ENCODE measurements at places on chromosomes 2 and 18.
A peak's percentile ranks its signal among the peaks of the same experiment; 100 is the strongest.

- DNase-seq, result no peak
These were observed 17.7 kb upstream of the MAL start for GRCh38 chr2:95007822-95008221.

GRCh38 chr18:74382481-74383017 is 66.9 kb downstream of the C18orf63 start:
- DNase-seq, result no peak

DNA sequence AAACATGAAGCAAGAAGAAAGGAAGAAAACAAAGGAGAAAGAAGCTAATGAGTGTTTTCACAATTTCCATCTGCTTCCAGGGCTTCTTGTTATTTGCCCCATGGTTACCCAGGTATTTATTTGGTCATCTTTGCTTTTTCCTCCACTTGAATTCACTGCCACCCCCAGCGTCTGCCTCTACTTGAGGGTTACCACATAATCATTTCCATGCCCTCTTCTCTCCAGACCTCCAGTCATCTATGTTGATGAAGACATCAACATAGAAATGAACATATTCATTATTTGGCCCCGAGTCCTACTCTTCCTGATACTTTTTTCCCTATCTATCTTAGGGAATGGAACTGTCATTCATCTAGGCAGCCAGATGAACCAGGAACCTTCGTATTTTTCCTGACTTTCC is 133.6 kb upstream of the CAVIN2 start:
- DNase-seq, result no peak

- peak; percentile 67 for DNase-seq
These were observed 32.9 kb downstream of the EPAS1 start for GRCh38 chr2:46329803-46330775.

DNA sequence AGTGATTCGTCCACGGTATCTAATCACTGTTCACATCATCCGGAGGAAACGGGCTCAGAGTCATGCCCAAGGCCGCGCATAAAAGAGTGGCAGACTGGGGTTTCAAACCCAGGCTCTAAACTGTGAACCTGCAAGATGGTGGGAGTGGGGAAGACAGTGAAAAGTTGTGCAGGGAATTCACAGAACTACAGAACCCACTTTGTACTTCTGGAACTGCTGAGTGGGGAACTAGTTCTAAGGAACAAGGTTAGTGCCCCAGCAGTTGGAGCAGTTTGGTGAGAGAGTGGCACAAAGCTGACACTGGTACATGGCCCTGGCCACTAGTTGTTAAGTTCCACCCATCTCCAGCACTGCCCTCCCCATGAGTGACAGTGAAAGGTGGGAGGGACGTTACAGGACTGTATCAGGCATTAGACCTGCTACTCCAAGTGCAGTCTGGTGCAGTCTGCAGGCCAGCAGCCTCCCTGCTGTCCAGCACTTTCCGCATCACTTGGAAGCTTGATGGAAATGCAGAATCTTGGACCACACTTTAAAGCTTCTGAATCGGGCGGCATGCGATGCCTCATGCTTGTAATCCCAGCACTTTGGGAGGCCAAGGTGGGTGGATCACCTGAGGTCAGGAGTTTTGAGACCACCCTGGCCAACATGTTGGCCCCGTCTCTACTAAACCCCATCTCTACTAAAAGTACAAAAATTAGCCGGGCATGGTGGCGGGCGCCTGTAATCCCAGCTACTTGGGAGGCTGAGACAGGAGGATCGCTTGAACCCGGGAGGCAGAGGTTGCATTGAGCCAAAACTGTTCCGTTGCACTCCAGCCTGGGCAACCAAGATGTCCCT is 47.3 kb downstream of the C2orf42 start:
- DNase-seq, result peak; percentile 31

GRCh38 chr2:140586379-140586778 is 1544.4 kb downstream of the LRP1B start:
- DNase-seq, result no peak

GRCh38 chr18:69000366-69000765 is 202.5 kb downstream of the CCDC102B start:
- no peak for DNase-seq

DNA sequence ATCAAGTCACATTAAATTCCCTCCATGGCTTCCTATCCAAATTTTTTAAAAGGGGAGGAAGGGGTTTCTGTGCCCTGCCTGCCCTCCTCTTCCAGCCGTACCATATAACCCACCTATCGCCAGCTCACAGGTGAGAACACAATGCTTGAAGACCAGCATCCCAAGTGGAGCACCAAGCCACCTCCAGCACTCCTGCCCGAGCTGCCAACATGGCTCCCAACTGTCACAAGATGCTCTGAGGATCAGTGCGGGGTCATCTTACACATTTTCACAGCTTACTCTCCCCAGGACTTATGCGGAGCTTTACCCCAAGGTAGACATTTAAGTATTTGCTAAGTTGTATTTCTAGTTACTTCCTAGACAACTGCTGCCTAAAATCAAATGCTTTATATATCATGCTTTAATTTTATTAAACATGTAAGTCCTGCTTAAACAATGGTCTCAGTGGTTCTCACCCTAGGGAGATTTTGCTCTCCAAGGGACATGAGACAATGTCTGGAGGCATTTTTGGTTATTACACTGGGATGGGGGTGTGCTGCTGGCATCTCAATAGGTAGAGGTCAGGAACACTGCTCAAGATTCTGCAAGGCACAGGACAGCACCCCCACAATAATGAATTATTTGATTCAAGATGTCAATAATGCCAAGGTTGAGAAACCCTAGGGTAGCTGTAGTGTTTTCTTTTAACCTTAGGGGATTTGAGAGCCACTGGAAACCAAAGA is 45.8 kb downstream of the SF3B1 start:
- DNase-seq, result no peak

- no peak for DNase-seq
These were observed 21.2 kb downstream of the PARD3B start for GRCh38 chr2:204566439-204566838.

- DNase-seq, result no peak
These were observed 20.6 kb downstream of the ZNF236 start for GRCh38 chr18:76842837-76843530.

DNA sequence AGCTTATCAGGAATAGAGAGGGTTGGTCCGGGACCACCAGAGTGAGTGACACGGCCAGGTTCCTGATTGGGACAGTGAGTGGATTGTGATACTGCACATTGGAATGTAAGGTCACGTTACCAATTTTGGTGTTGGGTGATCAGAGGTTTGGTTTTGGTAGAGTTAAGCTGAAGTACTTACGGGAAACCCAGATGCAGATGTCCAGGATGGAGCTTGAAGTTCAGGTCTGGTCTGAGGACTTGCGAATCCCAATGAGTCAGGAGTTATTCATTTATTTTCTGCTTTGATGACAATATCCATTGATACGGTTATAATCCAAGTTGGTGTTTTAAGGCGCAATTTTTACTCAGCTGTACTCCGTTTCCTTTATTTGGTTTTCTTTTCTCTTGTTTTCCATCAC is 273.6 kb downstream of the ALPK2 start:
- no peak for DNase-seq

DNA sequence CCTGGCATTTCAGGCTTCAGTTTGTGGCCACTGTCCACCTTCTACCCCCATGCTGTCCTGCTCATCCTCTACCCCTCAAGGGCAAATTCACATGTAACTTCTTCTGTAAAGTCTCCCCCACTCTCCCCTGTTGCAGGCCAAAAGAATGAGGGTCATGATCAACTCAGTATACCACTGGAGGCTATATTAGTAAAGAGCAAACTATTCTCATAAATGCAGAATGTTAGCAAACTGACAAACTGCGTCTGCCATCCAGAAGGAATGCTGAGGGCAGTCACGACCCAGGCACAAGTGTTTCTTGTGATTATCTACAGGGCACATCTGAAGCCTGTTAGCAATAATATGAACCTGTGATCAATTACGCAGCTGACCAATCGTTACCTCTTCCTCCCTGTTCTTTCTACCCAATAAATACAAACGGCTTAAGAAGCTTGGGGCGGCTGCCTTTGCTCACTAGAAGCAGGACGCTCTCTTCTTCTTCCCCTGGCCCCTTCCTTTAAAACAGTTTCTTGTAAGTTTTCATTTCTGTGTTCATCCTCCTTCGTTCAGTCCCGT is 58.3 kb downstream of the SEPTIN10 start:
- DNase-seq, result no peak

DNA sequence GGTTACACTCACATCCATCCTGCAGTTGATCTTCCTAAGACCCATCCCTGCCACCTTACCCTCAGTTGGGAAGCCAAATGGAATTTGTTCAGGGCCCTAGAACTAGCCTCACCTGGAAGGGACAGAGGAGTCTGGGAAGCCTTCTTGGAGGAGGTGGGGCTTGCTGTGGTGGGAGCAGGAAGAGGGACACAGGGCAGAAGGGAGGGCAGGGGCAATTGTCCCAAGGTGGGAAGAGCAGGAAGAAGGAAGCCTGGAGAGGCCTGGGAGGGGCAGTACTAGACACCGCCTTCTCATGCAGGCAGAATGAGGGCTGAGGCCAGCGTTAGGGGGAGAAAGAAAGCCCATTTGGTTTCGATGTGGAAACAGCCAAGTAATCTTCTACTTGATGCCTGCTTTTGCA is 34.1 kb upstream of the ASPRV1 start:
- DNase-seq, result no peak

DNA sequence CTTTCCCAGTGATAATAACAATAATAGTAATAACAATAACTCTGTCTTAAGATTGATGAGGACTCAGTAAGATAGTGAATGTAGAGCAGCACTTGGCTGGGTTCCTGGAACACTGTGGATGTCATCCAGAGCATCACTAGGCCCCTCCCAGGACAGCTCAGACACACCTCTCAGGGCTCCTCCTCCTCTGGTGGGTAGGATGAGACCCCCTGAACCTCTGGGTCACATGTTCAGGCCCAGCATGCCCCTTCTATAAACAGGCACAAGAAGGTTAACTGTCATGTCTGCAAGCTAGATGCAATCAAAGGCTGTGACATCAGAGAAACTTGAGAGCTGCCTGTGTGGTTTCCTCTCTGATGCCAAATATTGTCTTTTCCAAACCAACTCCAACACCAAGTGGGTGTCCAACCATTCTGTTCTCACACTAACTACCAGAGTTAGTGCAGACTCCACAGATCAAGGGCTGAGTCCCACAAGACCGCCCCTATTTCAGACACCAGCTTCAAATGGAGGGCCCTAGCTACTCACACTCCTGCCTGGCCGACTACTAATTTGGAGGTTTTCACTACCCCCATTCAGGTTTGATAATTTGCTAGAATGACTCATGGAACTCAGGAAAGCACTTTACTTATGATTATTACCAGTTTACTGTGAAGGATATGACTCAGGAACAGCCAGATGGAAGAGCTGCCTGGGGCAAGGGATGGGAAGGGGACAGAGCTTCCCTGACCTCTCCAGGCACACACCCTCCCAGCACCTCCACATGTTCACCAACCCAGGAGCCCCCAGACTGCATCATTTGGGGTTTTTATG is 46.4 kb upstream of the BZW1 start:
- peak; percentile 91 for DNase-seq

GRCh38 chr2:53259395-53260009 is 508.1 kb upstream of the CHAC2 start:
- DNase-seq, result no peak

DNA sequence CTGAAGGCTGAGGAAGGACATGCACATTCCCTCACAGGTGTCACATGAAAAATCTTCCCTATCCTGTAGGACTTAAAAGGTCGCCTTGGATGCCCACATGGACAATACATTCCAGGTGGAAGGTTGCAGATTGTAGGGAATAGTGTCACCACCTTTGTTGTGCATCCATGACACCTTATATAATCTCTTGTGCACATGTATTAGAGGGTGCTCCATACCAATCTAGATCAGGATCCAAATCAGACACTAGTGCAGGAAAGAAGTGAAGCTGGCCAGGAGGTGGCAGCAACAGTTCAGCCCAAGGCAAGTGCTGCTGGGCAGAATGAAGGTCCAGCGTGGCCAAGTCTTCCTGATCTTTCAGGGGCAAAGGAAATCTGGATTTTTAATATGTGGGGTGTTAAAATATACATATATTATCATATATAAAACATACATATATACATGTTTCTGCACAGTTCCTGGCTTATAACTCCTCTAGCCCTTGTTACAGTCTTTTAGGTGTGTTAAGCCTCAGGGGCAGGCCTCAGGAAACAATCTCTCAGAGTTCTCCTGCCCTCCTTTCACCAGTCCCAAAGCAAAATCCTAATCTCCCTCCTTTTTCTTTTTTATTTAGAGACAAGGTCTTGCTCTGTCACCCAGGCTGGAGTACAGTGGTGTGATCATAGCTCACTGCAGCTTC is 16.6 kb downstream of the NIF3L1 start:
- DNase-seq, result peak; percentile 60

- DNase-seq, result no peak
These were observed 3.8 kb downstream of the MZT2B start for GRCh38 chr2:130185896-130186295.

GRCh38 chr2:45067859-45068570 is 58.8 kb upstream of the SIX2 start:
- no peak for DNase-seq

- no peak for DNase-seq
These were observed 137.2 kb upstream of the CXCR4 start for GRCh38 chr2:136255127-136255526.

DNA sequence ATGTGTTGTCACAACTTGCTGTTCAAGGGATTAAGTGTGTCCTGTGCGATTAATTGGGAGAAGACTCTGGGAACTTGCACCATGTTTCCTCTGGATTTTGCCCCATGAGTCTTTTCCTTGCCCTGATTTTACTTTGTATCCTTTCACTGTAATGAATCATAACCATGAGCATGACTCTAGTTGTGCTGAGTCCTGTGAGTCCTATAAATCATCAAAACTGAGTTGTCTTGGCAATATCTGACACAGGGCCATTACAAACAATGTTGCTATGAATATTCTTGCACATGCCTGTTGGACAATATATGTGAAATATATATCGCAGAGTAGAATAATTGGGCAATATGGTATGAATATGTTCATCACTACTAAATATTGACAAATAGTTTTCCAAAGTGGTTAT is 56.5 kb upstream of the COL5A2 start:
- DNase-seq, result no peak

GRCh38 chr2:68588589-68588988 is 54.8 kb upstream of the PROKR1 start:
- DNase-seq, result no peak

- DNase-seq, result no peak
These were observed 44.8 kb upstream of the PHLPP1 start for GRCh38 chr18:62670573-62670972.

DNA sequence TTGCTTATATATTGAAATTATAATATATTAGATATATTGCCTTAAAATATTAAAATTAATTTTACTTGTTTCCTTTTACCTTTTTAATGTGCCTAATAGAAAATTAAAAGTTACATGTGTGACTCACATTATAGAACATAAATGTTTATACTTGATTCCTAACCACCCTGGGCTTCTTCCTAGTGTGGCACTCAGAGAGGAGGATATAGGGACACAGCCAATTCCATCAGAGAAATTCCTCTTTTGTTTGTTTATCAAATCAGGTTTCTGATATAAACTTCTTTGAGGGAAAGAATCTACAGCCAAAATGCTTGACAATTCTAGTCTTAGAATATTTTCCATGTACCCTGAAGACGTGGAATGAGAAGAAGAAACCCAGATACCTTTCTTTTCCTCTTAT is 348.9 kb upstream of the NRP2 start:
- DNase-seq, result no peak

GRCh38 chr2:76174505-76174904 is 463.8 kb upstream of the GCFC2 start:
- no peak for DNase-seq

All from kidney capillary endothelial cell (primary cell).